ENCODE measurements at places on chromosomes 3 and 15.

GRCh38 chr3:184725176-184725719, 13.4 kb upstream of the MAGEF1 start:
- no peak for DNase-seq

DNA sequence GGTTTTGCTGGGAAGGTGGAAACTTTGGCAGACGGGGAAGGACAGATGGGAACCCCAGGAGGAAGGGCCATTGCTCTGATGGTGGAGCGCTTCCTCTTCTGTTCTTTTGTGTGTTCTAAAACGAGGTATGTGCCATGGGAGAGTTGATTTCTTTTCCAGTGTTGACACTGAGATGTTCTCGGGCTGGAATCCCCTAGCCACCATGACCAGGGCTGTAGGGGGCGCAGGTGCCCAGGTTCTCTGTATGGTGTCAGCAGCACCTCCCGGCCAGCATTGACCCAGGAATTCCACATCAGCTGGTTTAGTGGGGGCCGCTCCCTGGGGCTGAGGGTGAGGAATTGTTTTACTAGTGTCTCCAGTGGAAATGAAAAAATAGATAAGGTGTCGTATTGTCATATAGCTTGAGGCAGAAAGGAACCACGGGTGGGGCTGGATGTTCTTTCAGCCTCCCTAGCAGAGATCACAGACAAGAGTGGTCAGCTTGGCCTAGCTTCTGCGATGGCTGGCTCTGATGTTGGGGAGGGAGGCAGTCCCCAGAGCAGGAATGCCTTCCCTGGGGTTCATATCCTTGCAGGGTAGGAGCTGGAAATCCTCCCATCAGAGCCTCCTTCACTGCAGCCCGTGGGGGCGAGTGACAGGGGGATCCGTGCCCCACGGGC, 34.2 kb upstream of the ACAD9 start:
- peak; percentile 20 for DNase-seq

DNA sequence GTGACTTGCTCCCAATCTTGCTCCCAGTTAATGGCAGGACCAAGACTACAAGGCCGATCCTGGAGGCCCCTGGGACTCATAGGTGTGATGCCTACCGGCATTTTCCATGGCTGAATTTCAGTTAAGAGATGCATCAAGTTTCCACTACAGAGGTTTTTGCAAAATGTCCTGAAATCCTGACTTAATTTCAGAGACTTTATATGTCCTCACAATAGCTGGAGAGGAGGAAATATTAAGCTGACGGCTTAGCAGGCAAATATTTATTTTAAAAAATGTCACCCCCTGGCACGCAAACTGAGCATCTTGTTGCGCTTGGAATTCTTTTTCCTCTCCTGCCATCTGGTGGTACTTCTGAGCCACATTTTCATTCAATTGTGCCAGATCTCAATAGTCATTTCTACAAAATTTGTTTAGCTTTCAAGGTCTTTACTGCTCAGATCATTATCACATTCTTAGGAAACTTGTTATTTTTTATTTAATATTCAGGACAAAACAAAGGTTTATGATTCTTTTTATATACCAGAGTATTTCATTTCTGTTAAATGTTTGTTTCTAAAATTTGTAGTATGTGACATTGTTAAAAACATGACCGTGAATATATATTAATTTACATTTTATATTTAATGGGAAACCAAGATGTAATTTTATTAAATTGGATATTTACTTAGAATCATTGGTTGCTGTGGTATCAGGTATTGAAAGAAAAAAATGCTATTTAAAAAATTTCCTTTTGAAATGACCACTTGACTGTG, 189.2 kb upstream of the THRB start:
- DNase-seq, result no peak

GRCh38 chr3:196985298-196985697, 16.7 kb upstream of the PIGZ start:
- no peak for DNase-seq

- DNase-seq, result no peak
These were observed 41.1 kb downstream of the TNFAIP8L3 start for GRCh38 chr15:51053571-51053970.

GRCh38 chr3:190494907-190495306, 19.0 kb upstream of the IL1RAP start:
- DNase-seq, result no peak

DNA sequence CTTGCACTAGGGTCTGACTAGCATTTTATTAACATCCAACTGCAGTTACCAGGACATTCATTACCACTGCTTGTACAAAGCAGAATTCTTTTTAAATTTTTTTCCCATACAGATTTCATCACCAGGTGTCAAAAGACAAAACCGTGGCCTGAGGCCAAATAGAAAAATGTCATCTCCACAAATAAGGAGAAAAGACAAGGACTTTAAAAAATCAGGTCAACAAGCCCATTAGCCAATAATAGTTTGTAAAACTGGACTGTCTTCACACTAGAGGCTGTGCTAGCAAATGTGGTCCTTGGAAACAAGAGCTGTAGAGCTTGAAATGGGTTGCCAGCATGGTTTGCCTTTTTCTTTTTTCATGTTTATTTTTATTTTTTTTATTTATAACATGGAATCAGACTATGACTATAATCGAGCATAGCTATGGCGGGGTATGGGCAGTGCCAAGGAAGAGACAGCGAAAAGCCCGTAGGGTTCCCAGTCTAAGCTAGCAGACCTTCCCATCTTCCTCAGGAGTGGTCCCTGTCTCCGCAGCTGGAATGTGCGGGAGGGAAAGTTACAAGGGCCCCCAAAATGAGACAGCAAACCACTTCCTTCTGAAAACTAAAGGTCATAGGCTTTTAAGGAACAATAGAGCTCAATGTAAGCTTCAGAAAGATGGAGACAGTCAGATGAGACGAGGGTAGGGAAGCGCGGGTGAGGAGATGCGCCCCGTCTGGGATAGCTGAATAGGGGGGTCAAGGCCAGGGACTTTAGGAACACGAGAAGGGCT, 1.5 kb downstream of the PTPN9 start:
- peak; percentile 37 for DNase-seq

DNA sequence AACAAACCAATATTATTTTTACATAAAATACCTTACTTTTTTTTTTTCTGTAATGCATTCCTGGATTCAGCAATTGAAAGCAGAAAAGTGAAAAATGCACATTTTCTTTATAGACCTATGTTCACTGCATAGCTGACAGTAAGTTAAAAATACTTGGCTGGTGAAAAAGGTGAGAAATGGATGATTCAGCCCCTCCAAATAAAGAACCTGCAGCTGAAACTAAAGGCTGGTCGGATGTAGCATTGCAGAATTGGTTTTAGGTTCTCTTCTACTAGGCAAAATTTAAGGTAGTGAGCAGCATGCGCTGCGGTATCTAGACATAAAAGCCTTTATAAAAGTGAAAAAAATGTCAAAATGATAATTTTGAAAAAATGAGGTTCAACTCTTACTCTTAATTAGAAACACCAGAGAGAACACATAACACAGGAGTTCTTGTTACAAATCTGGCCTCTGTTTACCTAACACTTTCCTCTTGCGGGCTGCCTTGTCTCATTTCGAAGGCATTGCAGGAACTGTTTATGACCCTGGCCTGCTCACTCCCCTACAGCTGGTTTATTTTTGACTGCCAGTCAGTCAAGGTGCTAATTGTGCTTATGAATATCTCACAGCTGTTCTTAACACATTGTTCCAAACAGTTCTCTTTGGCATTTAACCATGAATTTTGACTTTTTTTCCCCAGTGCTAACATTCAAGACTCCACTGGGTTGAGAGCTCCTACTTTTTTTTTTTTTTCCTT, 455.4 kb upstream of the TBL1XR1 start:
- DNase-seq, result no peak

DNA sequence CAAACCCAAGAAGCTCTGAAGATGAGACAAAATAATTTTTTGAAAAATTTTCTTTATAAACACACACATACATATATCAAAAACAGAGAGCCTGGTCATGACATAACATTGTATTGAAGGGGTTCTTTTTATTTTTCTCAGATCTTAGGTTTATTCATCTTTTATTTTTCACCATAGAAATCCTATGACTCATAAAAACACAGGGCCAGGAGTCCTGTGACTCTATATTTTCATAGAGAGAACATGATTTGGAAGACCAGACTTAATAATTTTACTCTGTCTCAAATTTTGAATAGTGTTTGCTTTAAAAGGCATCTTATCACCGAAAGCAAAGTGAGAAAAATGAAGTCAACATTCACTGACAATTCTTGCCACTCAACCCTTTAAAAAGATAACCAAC, 57.7 kb downstream of the SUCNR1 start:
- DNase-seq, result no peak

GRCh38 chr3:50600141-50600753, 11.3 kb downstream of the CISH start:
- no peak for DNase-seq

- DNase-seq, result no peak
These were observed 75.3 kb upstream of the COL8A1 start for GRCh38 chr3:99562990-99563607.

DNA sequence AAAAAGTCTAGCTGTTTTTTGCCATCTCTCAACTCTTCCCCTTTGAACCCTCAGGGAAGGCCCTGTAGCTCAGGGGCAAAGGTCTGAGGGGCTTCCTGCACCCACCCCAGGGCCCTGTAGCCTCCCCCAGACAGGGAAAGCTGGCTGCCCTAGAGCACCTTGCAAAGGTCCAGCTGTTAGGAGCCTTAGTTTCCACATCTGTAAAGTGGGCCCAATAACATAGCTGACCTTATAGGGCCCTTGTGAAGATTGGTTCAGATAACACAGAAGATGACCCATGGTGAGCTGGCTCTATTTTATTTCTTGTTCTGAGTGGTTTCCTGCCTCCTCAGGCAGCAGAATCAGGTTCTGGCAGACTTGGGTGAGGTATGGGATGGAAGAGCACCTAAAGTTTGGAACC, 55.2 kb upstream of the SMAD6 start:
- DNase-seq, result no peak

- peak; percentile 41 for DNase-seq
These were observed 184.1 kb upstream of the TLE3 start for GRCh38 chr15:70281811-70282307.

DNA sequence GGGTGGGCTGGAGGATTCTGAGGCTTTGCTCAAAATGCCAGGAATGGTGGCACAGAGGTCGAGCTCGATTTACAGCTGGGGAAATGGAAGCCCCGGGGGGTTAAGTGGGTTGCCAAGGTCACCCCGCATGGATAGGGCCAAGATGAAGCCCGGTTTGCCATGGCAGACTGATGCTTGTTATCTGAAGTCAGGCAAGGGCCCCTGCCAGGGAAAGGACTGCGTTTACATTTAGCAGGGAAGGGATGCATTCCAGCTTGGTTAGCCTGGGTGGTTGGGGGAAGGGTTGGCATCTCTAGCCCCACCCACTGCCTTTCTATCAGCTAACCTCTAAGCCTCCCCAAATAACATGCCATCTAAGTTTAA, 79.0 kb downstream of the RPLP1 start:
- no peak for DNase-seq

DNA sequence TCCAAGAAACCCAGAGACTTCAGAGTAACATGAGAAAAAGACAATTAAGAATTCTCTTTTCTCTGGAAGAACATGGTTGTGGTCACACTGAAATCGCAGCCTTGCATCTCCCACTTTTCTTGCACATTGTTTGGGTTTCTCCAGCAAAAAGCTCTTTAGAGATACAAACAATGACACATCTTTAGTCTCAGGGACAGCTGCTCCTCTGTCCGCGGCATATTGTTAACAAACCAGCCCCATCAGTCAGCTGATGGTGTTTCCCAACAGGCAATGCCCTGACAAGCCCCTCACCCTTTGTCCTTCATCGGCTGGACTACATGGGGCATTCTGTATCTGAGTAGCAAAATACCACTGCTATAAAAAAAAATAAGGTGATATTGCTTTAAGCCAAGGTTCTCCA, 53.4 kb downstream of the UMPS start:
- DNase-seq, result no peak

- no peak for DNase-seq
These were observed 1.5 kb downstream of the CYP1A1 start for GRCh38 chr15:74723754-74724334.

DNA sequence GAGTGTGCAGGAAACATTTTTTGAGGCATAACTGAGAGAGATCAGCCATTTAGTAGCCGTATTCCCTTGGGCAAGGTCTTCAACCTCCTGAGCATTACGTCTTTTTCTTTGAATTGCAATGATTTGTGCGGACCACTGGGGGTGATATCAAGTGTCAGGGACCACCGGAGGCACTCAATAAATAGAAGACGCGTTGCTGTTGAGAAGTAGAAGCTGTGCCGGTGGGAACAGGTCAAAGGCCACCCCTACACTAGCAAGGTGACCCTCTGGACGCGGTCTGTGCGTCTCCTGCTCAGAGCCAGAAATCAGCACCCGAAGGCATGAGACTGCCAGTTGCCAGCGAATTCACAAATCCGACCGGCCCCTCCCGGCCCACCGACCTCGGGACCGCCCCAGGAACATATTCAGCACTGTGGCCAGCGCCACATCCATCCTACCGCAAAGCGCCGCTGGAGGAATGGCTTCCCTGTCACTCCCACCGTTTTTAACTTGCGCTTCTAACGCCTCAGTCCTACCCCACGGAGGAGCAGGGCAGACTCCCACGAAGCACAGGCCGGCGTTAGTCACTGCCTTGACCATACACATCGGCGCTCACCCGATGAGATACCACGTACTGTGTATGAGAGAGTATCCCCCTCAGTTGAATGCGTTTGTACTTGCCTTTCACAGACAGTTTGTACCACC, 1.4 kb upstream of the GHSR start:
- no peak for DNase-seq

DNA sequence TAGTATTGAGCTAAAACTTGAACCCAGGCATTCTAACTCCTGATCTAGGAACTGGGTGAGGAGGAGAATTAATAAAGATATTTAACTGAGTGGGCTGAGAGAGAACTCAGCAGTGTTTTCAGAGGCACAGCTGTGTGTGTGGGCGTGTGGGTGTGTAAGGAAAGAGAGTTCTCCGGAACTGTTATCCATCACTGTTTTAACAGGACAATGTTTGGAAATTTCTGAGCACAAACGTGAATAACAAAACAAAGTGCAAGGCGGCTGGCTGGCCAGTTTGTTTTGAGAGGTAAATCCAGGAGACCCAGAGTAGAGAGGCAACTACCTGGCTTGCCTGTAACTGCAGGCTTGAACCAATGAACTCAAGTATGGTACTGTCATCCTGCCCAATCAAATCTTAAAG, 5.0 kb upstream of the PTPN9 start:
- no peak for DNase-seq

DNA sequence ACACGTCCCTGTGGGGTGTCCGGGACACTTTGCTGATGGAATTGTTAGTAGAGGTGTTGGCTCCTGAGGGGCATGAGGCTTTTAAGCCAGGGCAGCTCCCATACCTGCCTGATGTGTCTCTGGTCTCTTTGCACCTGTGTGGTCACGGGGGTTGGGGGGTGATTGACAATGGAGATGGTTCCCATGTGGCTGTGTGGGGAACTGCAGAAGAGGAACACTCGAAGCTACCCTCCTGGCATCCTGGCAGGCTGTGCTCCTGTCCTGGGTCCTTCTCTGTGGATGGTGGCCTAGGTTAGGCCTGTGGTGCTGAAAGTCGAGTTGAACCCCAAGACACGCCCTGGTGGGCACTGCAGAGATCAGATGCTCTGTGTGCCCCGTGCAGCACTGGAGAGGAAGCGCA, 73.4 kb downstream of the HMCES start:
- DNase-seq, result no peak

DNA sequence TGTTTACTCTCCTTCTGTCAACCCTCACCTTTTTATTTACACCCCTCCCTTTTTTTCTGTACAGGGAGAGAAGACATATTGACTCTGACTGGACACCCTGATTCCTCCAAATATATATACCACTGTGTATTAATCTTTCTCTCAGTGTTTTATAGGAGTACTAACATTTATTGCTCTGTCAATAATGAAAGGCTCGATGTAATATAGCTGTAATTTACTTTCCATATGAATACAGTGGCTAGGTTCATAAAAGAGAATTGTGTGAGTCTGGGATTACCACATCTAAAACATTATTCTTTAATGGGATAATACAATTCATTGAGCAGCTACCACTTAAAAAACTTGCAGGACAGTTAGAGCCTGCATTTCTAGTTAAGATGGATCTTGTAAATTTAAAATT, 194.3 kb downstream of the SV2B start:
- DNase-seq, result no peak
